Progenitor cell of endocrine pancreas (in vitro differentiated cells): ENCODE measurements at places on chromosomes 16 and 17. TPM values are rescaled to one million over a fixed set of nuclear protein-coding genes. Genes with fewer than 3 reads are reported as not detected.
A peak's percentile ranks its signal among the peaks of the same experiment; 100 is the strongest.

The OTOP3 gene
- 0.57 and 0.67 TPM in 2 replicates for total RNA-seq

The TAC4 gene
- total RNA-seq, result not detected in 2 replicates

The RNF43 gene
- 18.7 and 19.2 TPM in 2 replicates for total RNA-seq

The TSEN54 gene
- total RNA-seq, result 56.0 and 56.4 TPM in 2 replicates

The CRYM gene
- total RNA-seq, result 9.3 and 10.5 TPM in 2 replicates

DNA sequence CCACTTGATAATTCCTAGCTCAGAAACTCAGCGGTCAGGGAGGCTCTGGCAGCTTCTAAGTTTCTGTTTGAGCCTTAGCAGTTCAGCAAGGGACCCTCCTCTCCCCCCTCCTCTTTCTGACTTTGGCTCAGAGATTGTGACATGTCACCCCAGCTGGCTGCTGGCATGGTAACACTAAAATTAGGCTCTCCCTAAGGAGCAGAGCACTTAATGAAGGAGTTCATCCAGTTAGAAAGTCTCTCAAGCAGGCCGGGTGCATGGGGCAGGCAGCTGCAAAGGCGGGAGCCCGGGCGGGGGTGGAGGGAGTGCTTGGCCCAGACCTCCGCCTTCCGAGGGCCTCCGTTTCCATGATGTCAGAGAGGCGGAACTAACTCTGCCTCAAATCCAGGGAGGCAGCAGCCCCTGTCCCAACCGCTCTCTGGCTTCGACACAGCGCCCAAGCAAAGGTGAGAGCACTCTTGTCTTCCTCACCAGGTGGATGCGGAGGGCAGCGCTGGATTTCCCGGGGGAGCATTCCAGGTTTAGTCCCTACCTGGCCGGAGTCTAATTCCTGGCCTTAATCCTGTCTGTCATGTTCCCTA lies 128.0 kb upstream of the PLCG2 start:
- no peaks in the 10 kb centered on the region for H3K27me3 ChIP-seq
- no peak for DNase-seq
- peaks cover 5% of the 10 kb centered on the region for H3K36me3 ChIP-seq
- H3K27ac ChIP-seq, result no peak overlapping the region
- H3K4me3 ChIP-seq, result no peak overlapping the region

DNA sequence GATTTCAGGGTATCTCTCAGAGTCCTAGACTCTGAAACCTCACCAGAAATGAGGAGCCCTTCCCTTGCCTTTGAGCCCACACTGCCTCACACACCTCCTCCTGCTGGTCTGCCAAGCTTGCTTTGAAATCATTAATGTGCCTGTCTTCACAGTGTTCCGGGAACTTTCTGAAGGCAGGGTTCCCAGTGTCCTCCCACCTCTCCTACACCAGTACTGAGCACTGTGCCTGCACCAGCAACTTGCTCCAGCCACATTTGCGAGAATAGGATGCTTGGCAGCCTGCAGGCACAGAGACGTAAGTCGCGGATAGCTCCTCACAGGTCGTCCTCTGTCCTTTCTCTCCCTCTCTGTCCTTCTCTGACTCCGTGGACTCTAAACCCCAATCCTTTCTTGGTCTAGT lies 408.4 kb upstream of the EEF2KMT start:
- peaks cover 14% of the 10 kb centered on the region for H3K4me1 ChIP-seq
- H3K27me3 ChIP-seq, result peaks cover 22% of the 10 kb centered on the region
- no peak for DNase-seq
- H3K36me3 ChIP-seq, result no peaks in the 10 kb centered on the region

- no peak overlapping the region for H3K4me3 ChIP-seq
- H3K4me1 ChIP-seq, result no peaks in the 10 kb centered on the region
- no peak overlapping the region for H3K27ac ChIP-seq
- H3K36me3 ChIP-seq, result no peaks in the 10 kb centered on the region
- no peaks in the 10 kb centered on the region for H3K27me3 ChIP-seq
Measured at GRCh38 chr16:17061326-17061725, 409.4 kb downstream of the XYLT1 start.

- peaks cover 32% of the 10 kb centered on the region for H3K27me3 ChIP-seq
- H3K27ac ChIP-seq, result no peak overlapping the region
- peaks cover 4% of the 10 kb centered on the region for H3K4me1 ChIP-seq
- H3K4me3 ChIP-seq, result no peak overlapping the region
- H3K36me3 ChIP-seq, result no peaks in the 10 kb centered on the region
Measured at GRCh38 chr16:55035956-55036355, 105.3 kb downstream of the IRX5 start.

DNA sequence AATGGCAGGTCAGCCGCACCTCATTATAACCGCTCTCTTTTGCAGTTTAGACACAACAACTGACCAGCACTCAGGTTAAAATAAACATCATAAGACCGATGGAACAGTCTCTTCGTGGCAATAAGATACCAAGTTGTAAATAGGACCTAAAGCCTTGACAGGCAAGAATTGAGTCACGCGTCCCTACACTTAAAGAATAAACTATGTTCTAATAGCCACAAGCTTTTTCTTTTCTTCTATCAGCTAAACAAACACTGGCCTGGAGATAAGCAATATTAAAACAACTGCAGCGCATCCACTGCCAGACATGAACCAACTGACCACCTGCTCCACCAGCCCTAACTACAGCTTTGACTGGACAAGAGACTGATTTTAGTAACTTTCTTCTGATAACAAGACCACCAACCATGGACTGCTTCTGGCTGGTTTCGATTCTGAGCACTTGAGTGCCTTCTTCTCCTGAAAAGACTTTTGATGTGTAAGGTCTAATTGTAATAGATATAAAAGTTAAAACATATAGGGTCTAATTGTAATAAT lies 17.5 kb downstream of the SLFN12L start:
- no peak overlapping the region for H3K4me3 ChIP-seq
- peaks cover 22% of the 10 kb centered on the region for H3K27me3 ChIP-seq
- no peak overlapping the region for H3K27ac ChIP-seq
- H3K36me3 ChIP-seq, result no peaks in the 10 kb centered on the region
- H3K4me1 ChIP-seq, result peaks cover 7% of the 10 kb centered on the region

DNA sequence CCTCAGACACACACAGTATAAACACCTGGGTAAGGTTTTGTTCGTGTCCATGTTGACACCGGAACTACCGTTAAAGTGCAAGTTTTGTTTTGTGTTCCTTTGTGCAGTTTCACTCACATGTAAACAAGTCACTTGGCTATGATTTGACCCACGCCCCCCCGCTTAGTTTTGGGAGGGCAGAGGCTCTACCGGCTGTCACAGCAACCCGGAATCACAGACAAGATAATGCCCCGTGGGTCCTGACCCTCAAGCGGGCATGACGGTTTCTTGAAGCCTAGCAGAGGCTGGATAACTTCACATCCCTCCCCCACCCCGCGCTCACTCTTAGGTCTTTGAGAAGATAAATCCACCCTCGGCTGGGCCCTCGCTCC lies 1.7 kb downstream of the RASD1 start:
- peaks cover 28% of the 10 kb centered on the region for H3K27me3 ChIP-seq
- DNase-seq, result no peak
- H3K4me1 ChIP-seq, result peaks cover 5% of the 10 kb centered on the region
- H3K27ac ChIP-seq, result no peak overlapping the region
- peaks cover 12% of the 10 kb centered on the region for H3K36me3 ChIP-seq
- peak overlapping the region; percentile 71 for H3K4me3 ChIP-seq

DNA sequence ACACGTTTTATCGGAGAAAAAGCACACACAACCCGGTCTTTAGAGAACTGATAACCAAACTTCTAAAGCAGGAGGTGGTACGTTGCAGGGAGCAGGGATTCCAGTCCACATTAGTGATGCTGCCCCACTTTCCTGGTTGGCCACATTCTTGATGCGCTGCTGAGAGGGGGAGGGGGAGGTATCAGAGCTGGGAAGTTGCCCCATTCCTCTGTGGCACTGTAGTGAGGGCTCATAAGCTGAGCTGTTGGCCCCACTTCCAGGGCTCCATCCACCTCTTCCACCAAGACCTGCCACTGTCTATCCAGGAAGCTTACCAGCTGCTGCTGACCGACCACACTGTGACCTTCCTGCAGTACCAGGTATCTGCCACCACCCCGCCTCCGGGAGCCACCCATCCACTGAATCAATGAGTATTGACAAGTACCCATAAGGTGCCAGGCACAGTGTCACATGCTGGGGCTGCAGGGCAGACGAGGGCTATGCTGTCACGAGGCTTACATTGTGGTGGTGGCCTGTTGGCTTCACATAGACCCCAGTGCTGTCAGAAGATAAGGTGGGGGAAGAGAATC lies 1.1 kb downstream of the TSEN54 start:
- H3K27me3 ChIP-seq, result no peaks in the 10 kb centered on the region
- peak overlapping the region; percentile 91 for H3K27ac ChIP-seq
- peak overlapping the region; percentile 83 for H3K4me3 ChIP-seq
- DNase-seq, result no peak

DNA sequence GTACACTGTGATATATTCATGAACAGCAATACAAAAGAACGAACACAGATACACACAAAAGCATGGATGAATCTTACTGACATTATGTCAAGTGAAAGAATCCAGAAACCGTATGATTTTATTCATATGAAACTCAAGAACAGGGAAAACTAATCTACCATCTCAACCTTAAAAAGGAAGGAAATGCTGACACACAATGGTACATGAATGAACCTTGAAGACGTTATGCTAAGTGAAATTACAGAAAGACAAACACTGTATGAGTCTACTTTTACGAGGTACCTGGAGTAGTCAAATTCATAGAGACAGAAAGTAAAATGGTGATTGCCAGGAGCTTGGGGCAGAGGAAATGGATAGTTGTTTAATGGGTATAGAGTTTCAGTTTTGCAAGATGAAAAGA lies 8.7 kb upstream of the PRKCB start:
- no peak overlapping the region for H3K27ac ChIP-seq
- no peaks in the 10 kb centered on the region for H3K36me3 ChIP-seq
- DNase-seq, result no peak
- H3K4me1 ChIP-seq, result no peaks in the 10 kb centered on the region

DNA sequence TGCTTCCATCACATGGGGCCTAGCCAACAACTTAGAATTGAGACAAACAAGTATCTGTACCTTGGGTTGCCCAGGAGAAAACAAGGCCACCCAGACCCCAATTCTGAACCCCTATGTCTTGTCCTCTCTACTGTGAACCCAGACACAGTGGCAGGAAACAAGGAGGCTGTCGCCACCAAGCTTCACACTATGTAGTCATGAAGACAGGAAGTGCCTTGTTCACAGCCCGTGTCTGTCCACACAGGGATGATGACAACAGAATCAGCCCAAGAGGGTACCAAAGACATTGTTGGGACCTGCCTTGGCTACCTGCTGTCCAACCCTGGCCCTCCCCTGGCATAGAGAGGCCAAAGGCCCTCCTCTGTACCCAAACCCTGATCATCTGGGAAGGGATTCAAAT lies 84.8 kb downstream of the CDYL2 start:
- no peak for DNase-seq
- H3K36me3 ChIP-seq, result no peaks in the 10 kb centered on the region
- H3K4me3 ChIP-seq, result no peak overlapping the region
- no peak overlapping the region for H3K27ac ChIP-seq

DNA sequence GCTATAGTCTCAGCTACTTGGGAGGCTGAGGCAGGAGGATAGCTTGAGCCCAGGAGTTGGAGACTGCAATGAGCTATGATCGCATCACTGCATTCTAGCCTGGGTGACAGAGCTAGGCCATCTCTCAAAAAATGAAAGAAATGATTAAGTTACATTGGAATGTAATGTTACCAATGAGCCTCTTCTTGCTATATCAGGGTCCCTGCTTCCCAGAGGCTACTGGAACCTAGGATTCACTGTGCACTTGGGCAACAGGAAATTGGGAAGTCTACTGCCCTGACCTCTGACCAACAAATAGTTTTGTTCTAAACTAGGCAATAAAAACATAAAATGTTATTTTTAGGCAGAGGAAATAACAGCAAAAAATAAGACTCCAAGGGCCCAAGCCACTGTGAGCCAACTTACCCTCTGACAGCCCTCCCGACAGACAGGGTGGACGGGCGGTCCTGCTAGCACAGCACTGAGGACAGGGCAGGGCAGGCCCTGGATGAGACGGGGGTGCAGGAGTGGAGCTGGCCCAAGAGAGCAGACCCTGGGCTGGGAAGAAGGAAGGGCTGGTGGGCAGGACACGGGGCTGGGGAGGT lies 27.5 kb downstream of the NSMCE1 start:
- DNase-seq, result no peak
- peaks cover 11% of the 10 kb centered on the region for H3K4me1 ChIP-seq
- no peaks in the 10 kb centered on the region for H3K36me3 ChIP-seq

DNA sequence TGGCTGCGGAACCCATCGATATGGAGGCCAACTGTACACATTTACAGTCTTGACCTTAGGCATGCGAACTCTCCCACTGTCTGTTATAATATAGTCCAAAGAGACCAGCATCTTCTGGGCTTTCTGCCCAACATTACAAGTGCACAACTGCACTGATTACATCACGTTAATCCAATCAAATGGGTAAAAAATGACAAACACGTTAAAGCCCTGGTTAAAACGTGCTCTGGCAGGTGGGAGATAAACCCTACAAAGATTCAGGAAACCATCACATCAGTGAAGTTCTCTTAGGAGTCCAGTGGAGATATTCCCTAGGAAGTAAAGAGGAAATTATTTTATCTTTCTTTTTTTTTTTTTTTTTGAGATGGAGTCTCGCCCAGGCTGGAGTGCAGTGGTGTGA lies 23.7 kb upstream of the XYLT2 start:
- no peak for DNase-seq
- no peak overlapping the region for H3K27ac ChIP-seq
- H3K4me1 ChIP-seq, result peaks cover 6% of the 10 kb centered on the region
- no peak overlapping the region for H3K4me3 ChIP-seq

DNA sequence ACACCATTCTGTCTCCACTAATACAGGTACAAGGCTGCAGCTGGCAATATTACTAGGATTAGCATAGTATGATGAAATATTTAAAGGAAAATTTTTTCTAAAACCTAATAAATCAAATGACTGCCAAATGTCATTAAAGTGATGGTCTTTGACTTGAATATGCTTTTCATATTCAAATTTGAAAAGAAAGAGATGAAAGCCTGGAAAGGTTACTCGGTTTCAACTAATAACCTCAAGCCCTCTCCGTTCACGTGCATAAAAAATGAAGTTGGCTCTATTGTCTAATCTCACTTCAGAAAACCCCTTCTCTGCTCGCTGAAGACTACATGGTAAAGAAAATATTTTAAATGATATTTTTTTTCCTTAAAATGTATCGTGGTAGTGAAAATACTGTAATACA lies 83.2 kb downstream of the RPGRIP1L start:
- H3K27me3 ChIP-seq, result no peaks in the 10 kb centered on the region
- DNase-seq, result no peak

GRCh38 chr16:74480150-74481029 lies 59.1 kb upstream of the CLEC18B start:
- no peaks in the 10 kb centered on the region for H3K27me3 ChIP-seq
- H3K27ac ChIP-seq, result peak overlapping the region; percentile 84

DNA sequence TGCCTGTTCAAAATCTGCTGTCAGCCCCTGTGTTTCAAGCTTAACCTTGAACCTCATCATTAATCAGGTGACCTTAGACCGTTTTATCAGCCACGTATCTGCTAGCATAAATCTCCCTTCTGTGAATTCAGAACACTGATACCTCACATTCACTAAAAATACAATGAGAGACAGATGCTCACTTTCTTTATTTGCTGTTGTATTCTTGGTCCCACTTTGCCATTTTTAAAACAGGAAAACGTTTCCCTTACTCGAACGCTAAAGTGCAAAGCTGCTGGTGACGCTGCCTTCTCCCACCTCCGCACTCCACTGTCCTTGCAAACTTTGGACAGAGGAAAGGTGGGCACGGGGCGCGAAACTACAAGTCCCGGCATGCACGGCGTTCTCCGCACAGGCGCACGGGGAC lies 220 bp upstream of the ARHGAP44 start:
- no peak for DNase-seq
- peaks cover 17% of the 10 kb centered on the region for H3K27me3 ChIP-seq
- H3K4me3 ChIP-seq, result peak overlapping the region; percentile 92
- H3K27ac ChIP-seq, result no peak overlapping the region

GRCh38 chr17:333626-334396 lies 18.8 kb downstream of the RPH3AL start:
- no peaks in the 10 kb centered on the region for H3K27me3 ChIP-seq
- peak; percentile 19 for DNase-seq
- peaks cover 22% of the 10 kb centered on the region for H3K4me1 ChIP-seq
- peak overlapping the region; percentile 57 for H3K4me3 ChIP-seq
- peaks cover 3% of the 10 kb centered on the region for H3K36me3 ChIP-seq
